Colonic mucosa (tissue), 4 donors: ENCODE measurements at places on chromosomes 2 and 18.

GRCh38 chr2:27152796-27153464 lies 4.1 kb downstream of the TCF23 start:
- peak; percentile 57 for DNase-seq

- DNase-seq, result no peak
These were observed 111.4 kb downstream of the DCDC2C start for GRCh38 chr2:3814706-3815245.

GRCh38 chr2:20877960-20878359 lies 55.1 kb upstream of the LDAH start:
- no peak for DNase-seq

- no peak for DNase-seq
These were observed 76.2 kb upstream of the STK39 start for GRCh38 chr2:168323529-168324021.

DNA sequence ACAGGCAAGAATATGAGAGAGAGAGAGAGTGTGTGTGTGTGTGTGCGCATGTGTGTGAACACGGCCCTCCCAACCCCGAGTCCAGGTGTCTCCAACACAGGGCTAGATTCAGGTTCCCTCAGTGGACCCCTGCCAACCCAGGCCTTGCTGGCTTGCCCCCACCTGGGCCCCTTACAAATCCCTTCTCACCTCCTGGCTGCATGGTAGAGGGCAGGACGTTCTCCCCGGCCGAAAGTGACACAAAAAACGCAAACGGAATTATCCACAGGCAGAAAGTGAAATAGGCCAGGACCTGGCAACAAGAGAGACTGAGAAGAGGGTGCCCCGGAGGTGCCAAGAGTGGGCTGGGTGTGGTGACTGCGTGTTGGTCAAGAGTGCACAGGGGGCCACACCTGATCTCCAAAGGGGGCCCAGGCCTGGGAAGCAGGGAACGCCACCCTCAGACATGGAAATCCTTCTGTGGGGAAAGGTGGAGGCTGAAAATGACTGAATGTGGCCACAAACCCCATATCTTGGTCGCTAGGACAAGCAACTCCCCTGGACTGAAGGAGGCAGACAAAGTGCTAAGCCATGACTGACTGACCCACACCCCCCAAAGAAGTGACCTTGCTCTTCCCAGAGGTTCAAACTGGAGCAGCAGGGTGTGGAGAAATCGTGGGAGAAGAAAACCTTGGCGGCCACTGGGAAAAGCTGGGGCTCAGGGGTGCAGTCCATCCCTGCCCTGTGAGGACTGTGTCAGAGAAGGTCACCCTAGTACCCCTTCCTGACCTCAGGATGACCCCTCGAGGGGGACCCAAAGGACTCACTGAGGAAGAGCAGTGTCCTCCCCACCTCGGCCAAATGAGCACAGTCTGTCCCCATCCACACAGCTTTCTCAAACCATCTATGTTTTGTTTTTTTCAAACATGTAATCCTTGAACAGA lies 5.7 kb downstream of the TEX261 start:
- no peak for DNase-seq

- DNase-seq, result no peak
These were observed 10.0 kb downstream of the RNF144A start for GRCh38 chr2:6927186-6927585.

GRCh38 chr2:138632066-138632620 lies 130.6 kb downstream of the SPOPL start:
- no peak for DNase-seq
